Omental fat pad (tissue), 4 donors: ENCODE measurements at places on chromosomes 2 and 18. TPM values are rescaled to one million over a fixed set of nuclear protein-coding genes. Genes with fewer than 3 reads are reported as not detected.

- DNase-seq = no peak
These were observed 78.9 kb downstream of the RAB31 start for GRCh38 chr18:9787036-9787435.

GRCh38 chr2:69612707-69613106 lies 30.8 kb downstream of the AAK1 start:
- no peak for DNase-seq

GRCh38 chr18:39561126-39561525 lies 1995.5 kb upstream of the CELF4 start:
- DNase-seq = no peak

TUBB8B gene
- total RNA-seq = not detected

LAMA3 gene
- 57.5 TPM for total RNA-seq

PCARE gene
- not detected for total RNA-seq

GRCh38 chr18:3012136-3013023 lies 564 bp downstream of the LPIN2 start:
- DNase-seq = no peak

- DNase-seq = no peak
These were observed 447.3 kb downstream of the TMX3 start for GRCh38 chr18:68267583-68267982.

- DNase-seq = no peak
These were observed 24.5 kb upstream of the MMADHC start for GRCh38 chr2:149612122-149612521.

DNA sequence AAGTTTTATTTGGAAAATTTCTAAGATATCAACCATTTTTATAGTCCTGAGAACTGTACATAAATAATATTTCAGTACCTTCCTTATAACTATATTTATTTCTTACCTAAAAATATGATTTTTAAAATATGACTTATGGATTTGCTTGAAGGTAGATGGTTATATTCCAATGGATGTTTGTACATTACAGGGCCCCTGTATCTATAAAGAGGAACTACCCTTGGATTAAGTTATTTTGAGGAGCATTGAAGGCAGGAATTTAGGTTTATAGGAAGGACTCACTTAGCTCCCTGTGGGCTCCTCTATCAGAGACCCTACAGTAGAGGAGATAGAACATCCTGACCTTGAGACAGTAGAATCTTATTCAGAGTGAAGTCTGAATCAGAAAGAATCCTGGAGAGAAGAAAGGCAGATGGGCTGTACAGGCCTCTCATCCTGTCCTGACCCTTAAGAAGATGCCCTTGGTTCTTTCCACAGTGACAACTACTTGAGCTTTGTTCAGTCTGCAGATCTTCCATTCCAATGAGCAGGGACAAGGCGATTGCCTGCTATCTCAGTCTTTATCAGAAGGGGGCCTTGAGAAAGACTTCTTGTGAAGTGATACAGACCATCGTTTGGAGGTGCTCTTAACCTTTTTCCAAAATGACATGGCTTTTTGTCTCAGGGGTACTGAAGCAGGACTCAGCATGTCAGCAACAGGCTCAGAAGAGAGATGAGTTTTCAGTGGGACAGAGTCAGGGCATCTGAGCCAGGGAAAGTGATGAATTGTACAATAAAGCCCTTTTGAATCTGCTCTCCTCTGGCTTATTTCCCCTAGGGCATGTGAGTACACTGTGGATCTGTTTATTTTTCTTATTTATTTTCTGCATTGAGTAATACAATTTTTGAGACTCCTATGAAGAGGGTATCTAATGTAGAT lies 20.9 kb downstream of the OXER1 start:
- no peak for DNase-seq

TDRD15 gene
- 0.84 TPM for total RNA-seq

DNA sequence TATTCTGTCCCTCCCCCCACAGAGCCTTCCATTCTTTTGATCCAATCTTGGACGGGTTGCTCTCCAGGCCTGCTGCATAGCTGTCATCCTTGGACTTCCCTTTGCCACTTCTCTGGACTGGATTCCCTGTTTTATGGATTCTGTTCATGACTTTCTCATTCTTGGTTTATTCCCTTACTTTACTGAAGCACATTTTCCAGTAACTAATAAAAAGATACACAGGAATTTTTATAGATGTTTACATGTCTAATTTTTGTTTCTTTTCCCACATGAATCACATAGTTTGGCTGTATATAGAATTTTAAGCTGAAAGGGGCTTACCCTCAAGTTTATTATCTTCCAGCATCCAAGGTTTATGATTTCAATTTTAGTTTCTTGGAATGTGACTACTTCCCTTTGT lies 37.9 kb downstream of the GDF7 start:
- DNase-seq = no peak

- DNase-seq = no peak
These were observed 7.9 kb upstream of the PDCL3 start for GRCh38 chr2:100554798-100555407.

CNTNAP5 gene
- not detected for total RNA-seq

GRCh38 chr2:168587307-168587706 lies 131.2 kb downstream of the CERS6 start:
- no peak for DNase-seq

- no peak for DNase-seq
These were observed 15.7 kb downstream of the MAL start for GRCh38 chr2:95041060-95041823.

FZD7 gene
- total RNA-seq = 3.8 TPM

DNA sequence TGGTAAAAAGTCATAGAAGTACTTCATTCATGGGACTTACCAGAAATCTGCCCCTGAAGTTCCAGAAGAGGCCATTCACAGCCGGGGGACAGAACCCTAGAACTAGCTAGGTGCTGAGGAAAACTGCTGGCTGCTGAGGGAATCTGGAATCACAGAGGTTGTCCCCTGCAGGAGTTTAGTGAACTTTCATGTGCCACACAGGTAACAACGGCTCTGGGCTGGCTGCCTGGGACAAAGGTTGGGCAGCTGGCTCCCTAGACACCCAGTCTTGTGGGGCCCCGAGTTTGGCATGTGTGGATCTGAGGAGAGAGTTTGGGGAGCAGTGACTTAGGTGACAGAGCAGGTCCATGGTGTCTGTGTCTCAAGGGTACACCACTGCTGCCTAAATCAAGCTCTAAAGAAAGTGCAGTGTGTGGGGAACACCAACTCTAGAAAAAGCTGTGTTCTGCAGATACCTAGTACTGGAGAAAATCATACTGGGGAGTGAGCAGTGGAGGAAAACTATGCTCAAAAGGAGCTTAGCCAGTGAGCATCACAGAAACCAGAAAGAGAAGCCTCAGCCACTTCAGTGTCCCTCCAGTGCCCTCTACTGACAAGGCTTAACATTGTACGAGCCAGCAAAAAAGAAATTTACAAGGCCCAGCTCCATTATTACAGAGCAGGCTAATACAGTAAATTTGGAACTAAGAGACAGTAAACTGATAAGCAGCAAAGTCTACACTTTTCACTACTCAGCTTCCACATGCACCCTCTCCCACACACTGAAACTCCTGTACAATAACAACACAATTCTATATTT lies 15.2 kb downstream of the GALNT3 start:
- no peak for DNase-seq

RABL2A gene
- total RNA-seq = 8.6 TPM

CDCA7 gene
- not detected for total RNA-seq

LRRC30 gene
- not detected for total RNA-seq

GRCh38 chr2:28603821-28604220 lies 108.0 kb downstream of the PLB1 start:
- DNase-seq = no peak

- no peak for DNase-seq
These were observed 84.1 kb downstream of the ALPK2 start for GRCh38 chr18:58544616-58545337.

DNA sequence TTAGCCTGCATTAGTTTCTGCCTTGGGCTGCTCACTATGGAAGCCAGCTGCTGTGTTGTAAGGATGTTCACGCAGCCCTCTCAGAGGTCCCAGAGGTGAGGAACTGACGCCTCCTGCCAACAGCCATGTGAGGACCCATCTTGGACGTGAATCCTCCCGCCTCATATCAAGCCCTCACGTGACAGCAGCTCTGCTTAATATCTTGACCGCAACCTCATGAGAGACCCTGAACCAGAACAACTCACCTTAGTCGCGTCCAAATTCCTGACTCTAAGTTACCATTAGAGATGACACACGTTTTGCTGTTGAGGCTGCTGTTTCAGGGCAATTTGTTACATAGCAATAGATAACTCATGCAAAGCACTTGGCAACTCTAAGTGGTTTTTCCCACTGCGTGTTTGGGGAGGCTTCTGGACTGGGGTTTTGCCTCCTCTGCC lies 97.7 kb downstream of the TMEM17 start:
- no peak for DNase-seq

SERPINB13 gene
- total RNA-seq = not detected

UGT1A10 gene
- not detected for total RNA-seq

PSD4 gene
- 12.1 TPM for total RNA-seq

DNA sequence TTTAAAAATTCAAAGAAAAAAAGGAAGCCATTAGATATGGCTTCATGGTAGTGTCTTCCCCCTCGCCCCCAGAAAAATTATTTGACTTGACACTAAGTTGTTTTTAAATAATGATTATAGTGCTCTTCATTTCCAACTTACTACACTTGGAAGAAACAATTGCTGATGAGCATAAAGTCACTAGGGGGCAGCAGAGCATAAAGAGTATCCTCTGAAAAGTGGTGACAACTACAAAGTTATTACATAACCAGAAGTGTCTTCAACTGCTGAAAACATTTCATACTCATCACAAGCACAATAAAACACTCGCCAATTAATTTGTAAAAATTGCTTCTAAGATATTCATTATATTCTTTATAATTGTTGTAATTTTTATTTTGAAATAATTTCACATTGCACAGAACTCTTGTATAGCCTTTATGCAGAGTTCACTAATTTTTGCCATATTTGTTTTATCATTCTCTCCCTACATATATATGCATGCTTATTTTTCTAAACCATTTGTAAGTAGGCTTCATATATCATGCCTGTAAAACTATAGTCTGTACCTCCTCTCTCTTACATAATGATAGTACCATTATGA lies 54.9 kb downstream of the EXOC6B start:
- peak; percentile 36 for DNase-seq

DNA sequence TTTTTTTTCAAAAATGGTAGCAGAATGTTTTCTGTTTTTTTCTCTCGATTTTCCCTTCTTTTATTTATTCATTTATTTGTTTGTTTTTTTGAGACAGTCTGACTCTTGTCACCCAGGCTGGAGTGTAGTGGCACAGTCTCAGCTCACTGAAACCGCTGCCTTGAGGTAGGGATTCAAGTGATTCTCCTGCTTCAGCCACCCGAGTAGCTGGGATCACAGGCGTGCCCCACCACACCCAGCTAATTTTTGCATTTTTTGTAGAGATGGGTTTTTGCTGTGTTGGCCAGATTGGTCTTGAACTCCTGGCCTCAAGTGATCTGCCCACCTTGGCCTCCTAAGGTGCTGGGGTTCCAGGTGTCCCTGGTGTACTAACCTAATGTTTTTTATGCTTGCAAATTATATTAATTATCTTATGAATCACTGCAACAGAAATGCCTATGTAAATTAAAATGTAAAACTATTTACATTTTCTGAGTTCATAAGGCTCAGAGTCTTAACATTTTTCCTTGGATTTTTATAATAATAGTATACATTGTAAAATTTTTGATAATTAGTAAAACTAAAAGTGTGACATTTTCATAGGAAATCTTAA lies 19.2 kb downstream of the MTA3 start:
- no peak for DNase-seq

DNA sequence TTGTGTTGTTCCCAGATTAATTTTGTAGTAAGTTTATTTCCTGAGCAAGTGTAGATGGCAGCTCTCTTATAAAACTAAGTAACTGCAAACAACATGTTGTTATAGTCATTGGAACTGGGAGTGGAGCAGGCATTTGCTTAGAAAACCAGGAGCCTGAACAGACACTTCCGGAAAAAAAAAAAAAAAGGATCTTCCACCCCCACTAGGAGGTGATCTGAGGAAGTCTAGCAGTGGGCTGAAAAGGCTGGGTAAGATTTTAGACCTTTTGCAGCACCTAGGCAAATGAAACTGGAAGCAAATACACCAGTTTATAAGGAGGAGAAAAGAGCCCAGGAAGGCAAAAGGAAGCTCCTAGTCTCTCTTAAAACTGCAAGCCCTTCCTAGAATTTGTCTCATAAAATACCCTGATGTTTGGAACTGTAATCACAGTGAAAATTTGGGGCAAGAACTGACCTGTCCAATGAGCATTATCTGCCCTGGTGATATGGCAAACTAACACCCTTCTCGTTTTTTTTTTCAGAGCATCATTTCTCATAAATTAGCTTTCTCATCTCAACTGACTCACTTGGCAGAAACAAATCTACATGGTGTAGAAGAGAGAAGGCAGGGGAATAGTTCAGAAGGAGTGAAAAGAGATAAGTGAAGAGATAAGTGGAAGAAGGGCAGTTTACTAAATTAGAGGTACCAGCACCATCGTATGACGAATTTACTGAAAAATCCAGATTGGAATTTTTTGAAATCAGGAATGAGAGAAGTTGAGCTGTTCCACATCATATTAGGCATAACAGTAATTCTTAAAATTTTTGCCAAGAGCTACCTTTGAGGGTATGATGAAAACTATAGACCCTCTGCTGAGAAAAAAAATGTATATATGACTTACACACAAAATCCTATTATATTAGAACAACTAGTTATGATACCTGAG lies 4.2 kb upstream of the CCNYL1 start:
- DNase-seq = no peak

GPR45 gene
- total RNA-seq = not detected

GRCh38 chr2:30862054-30862651 lies 54.9 kb upstream of the CAPN13 start:
- DNase-seq = no peak

DNA sequence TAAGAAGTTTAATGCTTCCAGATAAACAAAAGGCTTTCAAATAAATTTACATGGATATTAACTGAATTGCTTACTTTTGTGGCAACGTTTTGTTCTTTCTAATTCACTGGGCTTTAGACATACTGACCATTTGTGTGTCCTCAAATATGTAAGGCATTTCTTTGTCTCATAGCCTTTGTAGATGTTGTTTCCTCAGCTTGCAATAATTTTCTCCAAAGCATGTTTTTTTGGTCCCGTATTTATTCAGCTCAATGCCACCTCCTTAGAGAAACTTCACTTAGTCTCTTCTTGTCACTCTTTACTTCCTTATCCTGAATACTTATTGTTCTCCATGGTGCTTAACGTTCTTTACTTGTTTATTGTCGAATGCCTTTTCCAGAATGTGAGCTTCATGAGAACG lies 98.5 kb downstream of the NUP35 start:
- no peak for DNase-seq

DNA sequence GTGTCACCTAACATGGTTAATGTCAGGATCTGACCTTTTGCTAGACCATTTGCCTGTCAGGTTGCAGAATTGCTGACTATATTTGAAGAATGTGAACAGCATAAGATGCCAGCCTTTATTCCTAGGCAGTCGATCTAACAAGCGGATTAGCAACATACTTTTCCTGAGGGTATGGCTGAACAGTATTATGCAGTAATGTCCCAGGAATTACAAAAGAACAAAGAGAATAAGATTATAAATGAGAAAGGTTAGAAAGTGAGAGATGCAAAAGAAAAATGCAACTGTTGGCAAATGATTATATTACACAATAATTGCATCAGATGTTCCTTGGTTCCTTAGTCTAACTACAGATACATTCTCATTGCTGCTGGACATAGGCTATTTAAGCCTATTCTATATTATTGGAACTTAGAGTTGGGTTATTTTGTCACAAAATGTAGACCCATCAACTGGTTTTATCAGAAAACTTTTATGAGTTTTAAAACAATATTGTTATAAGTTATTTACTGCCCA lies 647.1 kb upstream of the CRIM1 start:
- DNase-seq = no peak

GALNT5 gene
- total RNA-seq = 0.09 TPM

SFT2D3 gene
- total RNA-seq = 11.7 TPM

GRCh38 chr2:173264603-173265366 lies 89.9 kb upstream of the CDCA7 start:
- DNase-seq = no peak
